ENCODE measurements at places on chromosomes 16 and 17.

DNA sequence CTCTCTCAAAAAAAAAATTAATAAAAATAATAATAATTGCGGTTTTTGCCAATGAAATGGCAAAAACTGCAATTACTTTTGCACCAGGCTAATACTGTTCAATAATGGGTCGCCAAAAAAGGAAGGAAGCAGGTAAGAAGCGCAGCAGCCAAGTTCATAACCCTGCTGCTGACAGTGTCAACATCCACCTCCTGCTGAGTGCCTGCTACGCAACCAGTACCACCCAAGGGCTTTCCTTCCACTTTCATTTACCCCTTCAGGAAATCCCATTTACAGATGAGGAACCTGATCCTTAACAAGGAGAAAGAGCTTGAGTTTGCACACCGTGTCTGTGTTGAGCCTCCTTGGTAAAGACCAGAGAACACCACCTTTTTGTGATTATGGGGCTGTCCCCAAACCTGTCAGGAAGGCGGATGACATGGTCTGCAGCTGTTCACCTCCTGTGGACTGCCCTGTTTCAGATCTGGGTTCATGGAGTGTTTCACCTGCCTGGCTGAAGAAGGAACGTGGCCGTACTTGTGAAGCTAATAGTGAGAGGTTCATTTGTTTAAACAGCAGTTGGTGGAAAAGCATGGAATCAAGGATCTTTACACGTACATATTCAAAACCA is 378.0 kb downstream of the SLC39A11 start:
- no peak for DNase-seq

GRCh38 chr16:77190190-77190477 is 856 bp upstream of the MON1B start:
- DNase-seq = no peak

GRCh38 chr16:57892447-57893096 is 78.4 kb downstream of the CNGB1 start:
- DNase-seq = no peak

GRCh38 chr16:55915096-55915827 is 40.1 kb upstream of the CES5A start:
- DNase-seq = no peak

GRCh38 chr16:66810391-66810790 is 9.0 kb upstream of the TERB1 start:
- no peak for DNase-seq

DNA sequence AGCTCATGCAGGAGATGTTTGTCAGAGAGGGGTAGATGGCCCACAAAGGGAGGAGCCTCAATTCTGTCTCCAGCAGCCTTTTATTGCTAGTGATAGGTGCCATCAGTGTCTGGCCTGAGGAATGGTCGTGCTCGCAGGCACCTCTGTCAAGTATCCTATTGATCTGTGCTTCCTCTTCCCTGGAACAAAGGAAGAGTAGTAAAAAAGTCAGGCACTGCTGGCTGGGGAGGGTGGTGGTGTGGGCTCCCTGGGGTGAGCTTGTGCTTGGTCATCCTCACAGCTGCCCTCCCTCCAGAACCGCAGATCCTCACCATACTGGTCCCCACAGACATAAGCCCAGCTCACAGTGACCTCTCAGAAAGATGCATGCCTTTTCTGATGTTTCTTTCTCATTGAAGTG is 15.0 kb upstream of the SALL1 start:
- no peak for DNase-seq

DNA sequence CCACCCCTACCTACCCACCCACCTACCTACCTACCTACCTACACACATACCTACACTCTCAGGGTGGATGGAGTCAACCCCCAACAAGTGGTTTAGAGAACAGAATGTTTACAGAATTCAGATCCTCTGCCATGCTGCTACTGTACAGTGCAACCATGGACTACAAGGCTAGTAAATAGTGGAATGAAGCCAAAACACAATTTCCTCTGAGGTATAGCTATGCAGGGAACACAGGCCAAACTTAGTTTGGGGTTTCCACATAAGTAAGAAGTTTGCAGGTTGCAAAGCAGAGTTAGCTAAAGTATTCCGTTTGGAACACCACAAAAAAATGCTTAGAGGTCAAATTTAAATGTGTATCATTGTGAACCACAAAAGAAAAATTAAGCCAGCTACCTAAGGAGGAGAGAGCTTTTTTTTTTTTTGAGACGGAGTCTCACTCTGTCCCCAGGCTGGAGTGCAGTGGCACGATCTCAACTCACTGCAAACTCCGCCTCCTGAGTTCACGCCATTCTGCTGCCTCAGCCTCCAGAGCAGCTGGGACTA is 2.7 kb upstream of the AP1G1 start:
- no peak for DNase-seq

DNA sequence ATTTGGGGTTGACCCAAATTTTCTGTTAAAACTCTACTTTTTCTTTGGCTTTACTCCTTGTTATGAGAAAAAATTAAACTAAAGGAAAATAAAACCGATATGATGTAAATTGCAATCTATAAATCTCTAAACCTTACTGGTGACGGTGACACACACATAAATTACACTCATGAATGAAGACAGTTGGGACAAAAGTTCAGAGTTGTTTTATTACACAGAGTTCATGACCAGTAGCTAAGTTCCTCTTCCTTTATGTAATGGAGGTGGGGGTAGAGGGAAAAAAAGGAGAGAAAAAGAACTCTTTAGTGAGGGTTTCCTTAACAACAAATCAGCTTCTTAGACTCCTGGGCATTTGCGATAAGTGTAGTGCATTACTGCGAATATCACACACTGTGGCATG is 220.7 kb downstream of the KCNJ2 start:
- DNase-seq = no peak

DNA sequence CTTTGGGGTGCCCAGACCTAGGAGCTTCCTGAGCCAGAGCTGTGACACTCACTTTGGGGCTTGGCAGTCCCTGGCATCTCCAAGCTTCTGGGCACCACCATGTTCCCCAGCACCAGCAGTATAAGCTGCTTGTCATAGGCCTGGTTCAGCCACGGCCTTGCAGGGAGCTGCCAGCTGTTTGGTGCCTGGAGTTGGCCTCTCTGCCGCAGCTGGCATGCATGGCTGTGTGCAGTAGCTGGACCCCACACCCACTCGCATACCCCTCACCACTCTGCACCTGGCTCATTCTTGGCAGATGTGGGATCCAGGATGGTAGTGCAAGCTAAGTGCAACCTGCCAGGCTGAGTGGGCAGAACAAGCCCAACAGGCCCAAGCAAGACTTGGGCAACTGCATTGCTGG is 73.4 kb upstream of the BRD7 start:
- no peak for DNase-seq

DNA sequence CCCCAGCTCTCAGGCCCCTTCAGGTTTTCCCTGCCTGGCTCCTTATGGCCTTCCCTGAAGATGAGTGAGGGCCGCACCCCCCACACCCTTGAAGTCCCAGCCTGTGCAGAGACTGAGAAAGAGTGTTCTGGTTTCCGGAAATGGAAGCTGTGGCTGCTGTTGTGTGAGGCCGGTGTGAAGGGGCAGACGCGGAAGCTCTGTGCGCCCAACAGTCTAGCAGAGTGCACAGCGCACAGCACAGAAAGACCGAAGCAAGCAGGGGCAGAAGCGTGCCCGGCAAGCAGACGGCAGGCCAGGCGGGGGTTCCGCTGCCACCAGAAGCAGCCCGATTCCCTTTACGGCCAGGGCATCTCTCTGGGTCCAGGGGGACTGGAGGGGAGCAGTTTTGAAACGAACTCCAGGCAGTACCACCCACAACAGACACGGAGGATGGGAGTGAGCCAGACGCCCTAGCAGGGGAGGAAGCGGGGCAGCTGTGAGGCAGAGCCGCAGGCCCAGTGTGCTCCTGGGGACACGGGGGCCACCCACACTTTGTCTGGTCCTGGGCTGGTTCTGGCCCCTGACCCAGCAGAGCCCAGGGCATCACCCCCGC is 16.7 kb downstream of the TPSG1 start:
- no peak for DNase-seq

- no peak for DNase-seq
Observed at GRCh38 chr17:47720754-47721533, 12.1 kb upstream of the TBX21 start.

- DNase-seq = no peak
Observed at GRCh38 chr17:16935241-16935663, 36.7 kb downstream of the TNFRSF13B start.

DNA sequence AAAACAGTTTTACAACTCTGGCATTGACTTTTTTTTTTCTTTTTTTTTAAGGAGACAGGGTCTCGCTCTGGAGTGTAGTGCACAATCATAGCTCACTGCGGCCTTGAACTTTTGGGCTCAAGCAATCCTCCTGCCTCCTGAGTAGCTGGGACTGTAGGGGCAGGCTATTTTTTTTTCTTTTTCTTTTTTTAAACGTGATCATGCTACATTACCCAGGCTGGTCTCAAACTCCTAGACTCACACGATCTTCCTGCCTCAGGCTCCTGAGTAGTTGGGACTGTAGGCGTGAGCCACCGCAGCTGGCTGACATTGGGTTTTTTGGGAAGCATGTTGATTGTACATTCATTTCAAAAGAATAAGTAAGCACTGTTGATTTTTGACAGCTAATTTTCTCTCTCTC is 32.1 kb downstream of the TNRC6A start:
- no peak for DNase-seq

- no peak for DNase-seq
Observed at GRCh38 chr16:73083271-73083670, 35.3 kb upstream of the ZFHX3 start.

DNA sequence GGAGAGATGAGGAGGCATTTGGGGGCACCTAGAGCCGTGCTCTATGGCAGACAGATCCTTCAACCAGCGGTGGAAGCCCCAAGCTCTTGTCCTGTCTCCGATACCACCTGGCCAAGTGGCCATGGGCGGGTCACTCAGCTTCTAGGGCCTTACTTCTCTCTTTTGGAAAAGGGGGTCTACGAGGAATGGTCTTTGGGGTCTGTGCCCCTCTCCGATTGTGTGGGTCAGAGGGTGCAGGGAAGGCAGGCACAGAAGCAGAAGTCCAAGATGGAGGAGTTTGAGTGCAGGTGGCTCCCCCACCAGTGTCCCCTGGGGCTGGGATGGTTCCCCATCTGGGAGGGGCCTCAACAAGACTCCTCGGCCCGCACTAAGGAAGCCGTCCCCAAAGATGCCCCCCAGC is 116.7 kb downstream of the CCDC182 start:
- no peak for DNase-seq

DNA sequence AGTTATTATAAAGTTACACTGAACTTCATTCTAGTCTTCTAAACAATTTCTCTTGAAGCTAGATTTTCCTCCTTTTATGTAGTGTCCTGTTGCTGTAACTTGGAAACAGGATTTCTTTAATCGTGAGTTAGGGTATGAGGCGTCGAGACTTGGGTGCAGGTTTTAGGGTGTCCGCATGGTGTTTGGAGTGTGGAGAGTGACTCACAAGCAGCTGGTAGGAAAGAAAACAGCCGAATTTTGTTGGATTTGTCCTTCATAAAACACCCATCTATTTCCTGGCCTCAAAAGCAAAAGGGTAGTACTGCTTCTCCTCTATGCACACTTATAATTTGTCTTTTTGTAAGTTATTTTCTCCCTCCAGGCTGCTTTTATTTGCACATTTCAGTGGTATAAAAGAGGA is 1.6 kb downstream of the RPTOR start:
- DNase-seq = no peak

GRCh38 chr17:1312261-1312870 is 32.9 kb downstream of the TRARG1 start:
- DNase-seq = no peak

DNA sequence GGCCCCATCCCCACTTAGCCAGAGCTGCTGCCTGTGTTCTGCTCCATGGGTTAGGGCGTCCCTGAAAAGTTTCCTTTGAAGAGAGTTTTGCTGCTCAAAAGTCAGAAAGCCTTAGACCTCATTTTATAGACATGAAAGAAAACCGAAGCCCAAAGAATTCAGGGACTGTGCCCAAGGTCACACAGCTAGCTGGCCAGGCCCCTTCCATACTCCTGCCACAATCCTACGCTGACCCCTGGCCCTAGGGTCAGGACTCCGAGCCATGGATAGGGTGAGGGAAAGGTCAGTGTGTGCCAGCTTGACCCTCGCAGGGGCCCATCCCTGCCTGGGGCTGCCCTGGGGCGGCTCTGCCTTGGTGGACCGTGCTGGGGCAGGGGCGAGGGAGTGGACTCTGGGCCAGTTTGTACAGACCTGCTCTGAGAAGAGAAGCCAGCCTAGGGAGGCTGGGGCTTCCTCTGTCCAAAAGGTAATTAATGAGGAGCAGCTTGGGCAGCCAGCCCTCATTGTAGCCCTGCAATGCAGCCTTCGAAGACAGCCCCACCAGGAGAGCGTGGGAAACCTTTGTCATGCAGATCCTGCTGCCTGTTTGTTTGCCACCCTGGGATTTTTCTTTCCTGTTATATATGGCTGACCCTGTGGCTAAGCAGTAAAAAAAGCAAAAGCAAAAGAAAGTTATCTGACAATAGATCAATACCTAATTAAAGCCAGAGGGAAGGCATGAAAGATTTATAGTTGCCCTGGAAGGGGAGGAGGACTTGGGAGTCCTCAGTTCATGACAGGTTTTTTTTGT is 37.4 kb downstream of the RHBDL3 start:
- no peak for DNase-seq

GRCh38 chr16:89586853-89587252 is 11.3 kb downstream of the CPNE7 start:
- no peak for DNase-seq

- DNase-seq = no peak
Observed at GRCh38 chr17:65035191-65035590, 21.3 kb downstream of the GNA13 start.

GRCh38 chr16:82991410-82991809 is 364.6 kb downstream of the CDH13 start:
- DNase-seq = no peak

DNA sequence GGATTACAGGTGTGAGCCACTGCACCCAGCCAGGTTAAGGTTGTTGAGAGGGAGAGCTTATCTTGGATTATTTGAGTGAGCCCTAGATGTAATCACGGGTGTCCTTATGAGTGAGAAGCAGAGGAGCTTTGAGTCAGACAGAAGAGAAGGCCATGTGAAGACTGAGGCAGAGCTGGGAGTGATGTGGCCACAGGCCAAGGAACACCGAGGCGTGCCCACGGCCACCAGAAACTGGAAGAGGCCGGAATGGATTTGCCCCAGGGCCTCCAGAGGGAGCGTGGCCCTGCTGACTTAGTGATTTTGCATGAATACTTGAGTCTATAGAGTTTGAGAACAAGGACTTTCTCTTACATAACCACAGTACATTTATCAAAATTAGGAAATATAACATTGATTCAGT is 137.7 kb downstream of the RPTOR start:
- DNase-seq = no peak

DNA sequence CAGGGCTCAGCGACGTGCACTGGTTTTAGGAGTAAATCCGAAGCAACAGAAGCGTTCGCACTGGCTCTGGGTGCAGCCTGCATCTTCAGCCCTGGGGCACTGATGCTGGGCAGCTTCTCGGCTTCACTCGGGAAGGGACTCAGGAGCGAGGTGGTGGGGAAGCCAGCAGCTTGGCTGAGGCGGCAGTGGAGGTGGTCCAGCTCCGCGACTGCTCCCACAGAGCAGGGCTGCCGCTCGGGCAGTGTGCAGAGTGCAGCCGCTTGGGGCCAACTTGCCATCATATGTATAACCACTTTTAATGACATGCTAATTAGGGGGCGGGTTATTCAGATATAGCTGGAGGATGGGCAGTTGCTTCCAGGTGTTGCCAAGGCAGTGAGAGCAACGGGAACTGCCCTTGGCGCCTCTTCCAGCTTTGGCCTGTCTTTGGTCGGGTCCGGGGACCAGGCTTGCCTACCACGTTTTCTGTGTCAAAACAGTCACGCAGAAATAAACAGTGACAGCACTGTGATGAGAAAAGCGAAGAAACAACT is 26.7 kb downstream of the METRNL start:
- DNase-seq = no peak

GRCh38 chr17:42109086-42109485 is 3.4 kb downstream of the DHX58 start:
- no peak for DNase-seq

GRCh38 chr17:63304704-63305261 is 141.3 kb downstream of the CYB561 start:
- DNase-seq = no peak
